ENCODE measurements at places on chromosomes 3 and 15. TPM values are rescaled to one million over a fixed set of nuclear protein-coding genes. Genes with fewer than 3 reads are reported as not detected.
A peak's percentile ranks its signal among the peaks of the same experiment; 100 is the strongest.

GRCh38 chr15:49062900-49063299 lies 16.7 kb upstream of the SECISBP2L start:
- no peak for DNase-seq
- no peak overlapping the region for H3K27ac ChIP-seq
- peaks cover 2% of the 10 kb centered on the region for H3K4me1 ChIP-seq
- H3K36me3 ChIP-seq: no peaks in the 10 kb centered on the region
- no peaks in the 10 kb centered on the region for H3K27me3 ChIP-seq

GRCh38 chr3:58107597-58107996 lies 99.4 kb downstream of the FLNB start:
- no peak overlapping the region for H3K4me3 ChIP-seq
- H3K36me3 ChIP-seq: peaks cover 88% of the 10 kb centered on the region
- no peaks in the 10 kb centered on the region for H3K27me3 ChIP-seq
- DNase-seq: no peak

DNA sequence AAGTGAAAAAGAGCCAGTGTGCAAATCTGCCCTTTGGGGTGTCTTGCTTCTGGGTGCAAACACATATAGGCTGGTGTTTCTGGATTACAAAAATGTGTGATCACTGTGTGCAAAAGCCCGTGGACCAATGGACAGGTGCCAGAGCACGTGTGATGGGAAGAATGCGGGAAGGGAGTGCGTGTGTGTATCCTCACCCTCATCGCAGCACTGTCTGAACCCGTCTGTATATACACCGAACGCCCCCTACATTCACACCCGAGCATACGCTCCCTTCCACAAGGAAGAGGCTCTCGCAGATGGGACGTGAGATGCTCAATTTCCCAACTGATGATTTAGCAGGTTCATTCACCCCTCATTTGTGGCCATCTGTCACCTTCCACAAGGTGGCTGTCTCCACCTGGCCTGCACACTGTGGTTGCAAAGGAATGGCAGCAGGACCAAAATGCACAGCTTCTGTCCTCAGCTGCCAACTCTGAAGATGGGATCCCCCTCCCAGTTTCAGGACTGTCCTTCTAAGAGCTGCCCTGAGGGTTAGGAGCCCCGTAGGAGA lies 19.4 kb upstream of the SLC6A1 start:
- H3K36me3 ChIP-seq: no peaks in the 10 kb centered on the region
- DNase-seq: no peak
- H3K4me1 ChIP-seq: no peaks in the 10 kb centered on the region
- no peak overlapping the region for H3K27ac ChIP-seq

DNA sequence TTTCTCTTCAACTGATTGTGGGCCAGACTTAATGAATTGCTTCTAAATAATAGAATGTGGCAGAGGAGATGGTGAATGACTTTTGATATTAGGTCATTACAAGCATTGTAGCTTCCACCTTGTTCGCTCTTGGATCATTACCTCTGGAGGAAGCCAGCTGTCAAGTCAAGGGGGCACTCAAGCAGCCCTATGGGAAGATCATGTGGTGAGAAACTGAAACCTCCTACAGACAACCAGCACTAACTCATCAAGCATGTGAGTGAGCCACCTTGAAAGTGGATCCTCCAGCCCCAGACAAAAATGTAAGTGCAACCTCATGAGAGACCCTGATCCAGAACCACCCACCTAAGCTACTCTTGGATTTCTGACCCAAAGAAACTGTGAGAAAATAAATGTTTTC lies 109.8 kb upstream of the TBC1D5 start:
- no peak for DNase-seq
- H3K4me3 ChIP-seq: no peak overlapping the region
- no peak overlapping the region for H3K27ac ChIP-seq
- no peaks in the 10 kb centered on the region for H3K36me3 ChIP-seq

The STARD9 gene
- 4.4 TPM for total RNA-seq

DNA sequence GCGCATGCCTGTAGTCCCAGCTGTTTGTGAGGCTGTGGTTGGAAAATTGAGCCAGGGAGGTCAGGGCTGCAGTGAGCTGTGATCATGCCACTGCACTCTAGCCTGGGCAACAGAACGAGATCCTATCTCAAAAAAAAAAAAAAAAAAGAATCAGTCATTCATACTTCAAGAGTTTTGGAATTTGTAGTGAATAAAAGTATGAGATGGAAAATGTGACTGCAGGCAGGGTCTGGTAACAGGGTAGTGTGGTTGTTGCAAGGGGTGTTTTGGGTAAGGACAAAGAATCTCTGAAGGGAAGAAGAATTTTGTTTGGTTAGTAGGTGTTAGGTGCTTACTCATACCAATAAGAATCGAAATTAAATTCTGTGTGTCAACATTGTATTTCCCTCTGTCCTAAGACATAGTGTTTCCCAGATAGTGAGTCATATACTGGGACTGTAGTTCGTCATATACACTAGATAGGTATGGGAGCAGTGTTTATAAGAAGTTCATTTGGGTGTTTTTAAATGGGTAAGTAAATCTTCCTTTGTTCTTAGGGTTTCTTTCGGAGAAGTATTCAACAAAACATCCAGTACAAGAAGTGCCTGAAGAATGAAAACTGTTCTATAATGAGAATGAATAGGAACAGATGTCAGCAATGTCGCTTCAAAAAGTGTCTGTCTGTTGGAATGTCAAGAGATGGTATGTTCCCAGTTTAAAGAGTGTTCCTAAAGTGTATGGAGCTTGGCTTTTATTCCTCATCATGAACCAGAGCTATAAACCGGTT lies 14.2 kb downstream of the NR1D2 start:
- no peaks in the 10 kb centered on the region for H3K27me3 ChIP-seq
- H3K36me3 ChIP-seq: no peaks in the 10 kb centered on the region
- H3K4me3 ChIP-seq: no peak overlapping the region
- no peak for DNase-seq
- H3K27ac ChIP-seq: no peak overlapping the region
- no peaks in the 10 kb centered on the region for H3K4me1 ChIP-seq

- H3K36me3 ChIP-seq: no peaks in the 10 kb centered on the region
- no peak overlapping the region for H3K27ac ChIP-seq
- DNase-seq: no peak
- no peaks in the 10 kb centered on the region for H3K4me1 ChIP-seq
- H3K27me3 ChIP-seq: no peaks in the 10 kb centered on the region
Observed at GRCh38 chr3:101642441-101642840, 34.5 kb downstream of the ZBTB11 start.

GRCh38 chr15:53979051-53979788 lies 979 bp downstream of the UNC13C start:
- no peaks in the 10 kb centered on the region for H3K4me1 ChIP-seq
- no peaks in the 10 kb centered on the region for H3K36me3 ChIP-seq
- no peak overlapping the region for H3K4me3 ChIP-seq
- peaks cover 18% of the 10 kb centered on the region for H3K27me3 ChIP-seq

The GNAT1 gene
- 0.05 TPM for total RNA-seq

The INO80 gene
- total RNA-seq: 12.9 TPM

The CAND2 gene
- 0.42 TPM for total RNA-seq

DNA sequence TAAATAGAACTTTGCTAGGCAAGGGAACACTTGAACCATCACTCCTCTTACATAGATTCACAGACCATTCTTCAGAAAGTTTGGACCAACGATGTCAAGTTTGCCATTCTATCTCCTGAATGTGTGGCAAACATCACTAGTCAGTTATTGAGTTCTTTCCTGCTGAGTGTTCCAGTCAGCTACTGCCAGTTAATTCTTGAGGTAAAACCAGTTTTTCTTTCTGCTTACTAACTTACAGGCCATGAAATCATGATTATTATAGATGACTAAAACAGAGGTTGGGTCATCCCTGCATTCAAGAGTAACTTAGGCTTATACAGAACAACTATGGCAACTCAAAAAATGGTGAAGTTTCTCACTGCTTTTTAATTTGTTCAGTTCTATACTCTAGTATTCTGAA lies 88.2 kb downstream of the AP4E1 start:
- no peak overlapping the region for H3K4me3 ChIP-seq
- H3K4me1 ChIP-seq: no peaks in the 10 kb centered on the region
- H3K27me3 ChIP-seq: no peaks in the 10 kb centered on the region

GRCh38 chr3:195075199-195075940 lies 195.6 kb downstream of the XXYLT1 start:
- peaks cover 4% of the 10 kb centered on the region for H3K36me3 ChIP-seq
- no peaks in the 10 kb centered on the region for H3K27me3 ChIP-seq
- no peak for DNase-seq

The ZIC1 gene
- not detected for total RNA-seq

GRCh38 chr3:56860939-56861338 lies 59.2 kb upstream of the ARHGEF3 start:
- H3K36me3 ChIP-seq: no peaks in the 10 kb centered on the region
- H3K4me1 ChIP-seq: peaks cover 23% of the 10 kb centered on the region
- H3K4me3 ChIP-seq: no peak overlapping the region
- no peak for DNase-seq

The LIPC gene
- total RNA-seq: 2.4 TPM

GRCh38 chr15:74276560-74276959 lies 40.4 kb downstream of the CCDC33 start:
- DNase-seq: no peak
- H3K4me3 ChIP-seq: no peak overlapping the region
- no peak overlapping the region for H3K27ac ChIP-seq
- no peaks in the 10 kb centered on the region for H3K4me1 ChIP-seq

- peaks cover 62% of the 10 kb centered on the region for H3K27me3 ChIP-seq
- no peak overlapping the region for H3K4me3 ChIP-seq
- H3K36me3 ChIP-seq: no peaks in the 10 kb centered on the region
- H3K4me1 ChIP-seq: peaks cover 13% of the 10 kb centered on the region
- no peak for DNase-seq
Observed at GRCh38 chr3:159765860-159766294, 222.8 kb upstream of the IL12A start.

GRCh38 chr15:93165734-93166470 lies 76.9 kb upstream of the RGMA start:
- DNase-seq: no peak
- no peaks in the 10 kb centered on the region for H3K4me1 ChIP-seq
- no peaks in the 10 kb centered on the region for H3K36me3 ChIP-seq
- no peak overlapping the region for H3K4me3 ChIP-seq
- H3K27me3 ChIP-seq: peaks cover 5% of the 10 kb centered on the region

The AHSG gene
- 0.33 TPM for total RNA-seq

GRCh38 chr15:40053831-40054604 lies 15.0 kb upstream of the SRP14 start:
- H3K36me3 ChIP-seq: no peaks in the 10 kb centered on the region
- no peaks in the 10 kb centered on the region for H3K27me3 ChIP-seq
- DNase-seq: no peak
- peaks cover 86% of the 10 kb centered on the region for H3K4me1 ChIP-seq
- H3K4me3 ChIP-seq: peak overlapping the region; percentile 53

Data from thymus (tissue), 14 donors.